ENCODE measurements at places on chromosomes 1 and 21.

DNA sequence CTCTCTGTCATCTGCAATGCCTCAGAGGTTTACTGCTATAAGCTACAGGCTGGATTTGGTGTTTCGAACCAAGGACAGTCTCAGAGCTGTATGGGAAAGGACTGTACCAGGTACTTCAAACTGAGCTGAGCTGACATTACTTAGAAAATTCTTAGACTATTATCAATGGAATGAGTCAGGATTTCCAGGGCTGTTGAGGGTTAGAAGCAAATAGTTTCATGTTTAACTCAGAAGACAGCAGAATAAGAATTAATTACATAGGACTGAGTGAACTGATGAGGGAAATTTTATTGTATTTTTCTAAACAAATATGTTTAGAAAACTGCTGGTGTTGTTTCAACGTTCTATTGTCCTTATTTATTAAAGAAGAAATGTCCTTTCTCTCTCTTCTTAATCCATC lies 74.3 kb upstream of the CAPZB start:
- DNase-seq: no peak

GRCh38 chr1:92480200-92480812 lies 6.4 kb downstream of the GFI1 start:
- no peak for DNase-seq

- DNase-seq: no peak
Measured at GRCh38 chr1:156601892-156602291, 613 bp upstream of the GPATCH4 start.

GRCh38 chr1:168613038-168613451 lies 36.6 kb downstream of the XCL1 start:
- peak; percentile 15 for DNase-seq

GRCh38 chr1:110150330-110151174 lies at the start of gene SLC6A17:
Gene SLC6A17, plus strand, starts transcription at chr1:110150494. Its CDS starts 16,436 bp downstream, at chr1:110166930.
- peak; percentile 54 for DNase-seq

GRCh38 chr1:18486195-18486594 lies 5.5 kb downstream of the KLHDC7A start:
- no peak for DNase-seq

GRCh38 chr1:38133304-38133703 lies 86.7 kb upstream of the POU3F1 start:
- no peak for DNase-seq

- DNase-seq: no peak
Measured at GRCh38 chr1:202798792-202799331, 9.4 kb downstream of the KDM5B start.

DNA sequence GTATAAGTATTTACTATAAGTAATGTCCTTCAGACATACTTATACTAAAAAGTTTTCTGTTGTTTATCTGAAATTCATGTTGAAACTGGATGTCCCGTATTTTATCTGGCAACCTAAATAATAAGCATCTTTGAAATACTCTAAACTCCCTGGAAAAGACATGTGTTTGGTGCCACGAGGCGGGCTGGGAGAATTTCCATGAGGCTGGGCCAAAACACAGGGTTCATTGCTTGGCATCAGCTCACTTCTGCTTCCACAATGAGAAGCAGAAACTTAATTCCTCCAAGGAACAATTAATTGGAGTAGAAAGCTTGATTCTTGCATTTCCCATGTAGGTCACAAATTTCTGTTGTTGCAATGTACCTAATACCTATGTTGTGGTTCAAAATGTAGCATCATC lies 110.2 kb downstream of the PSMG1 start:
- peak; percentile 79 for DNase-seq

DNA sequence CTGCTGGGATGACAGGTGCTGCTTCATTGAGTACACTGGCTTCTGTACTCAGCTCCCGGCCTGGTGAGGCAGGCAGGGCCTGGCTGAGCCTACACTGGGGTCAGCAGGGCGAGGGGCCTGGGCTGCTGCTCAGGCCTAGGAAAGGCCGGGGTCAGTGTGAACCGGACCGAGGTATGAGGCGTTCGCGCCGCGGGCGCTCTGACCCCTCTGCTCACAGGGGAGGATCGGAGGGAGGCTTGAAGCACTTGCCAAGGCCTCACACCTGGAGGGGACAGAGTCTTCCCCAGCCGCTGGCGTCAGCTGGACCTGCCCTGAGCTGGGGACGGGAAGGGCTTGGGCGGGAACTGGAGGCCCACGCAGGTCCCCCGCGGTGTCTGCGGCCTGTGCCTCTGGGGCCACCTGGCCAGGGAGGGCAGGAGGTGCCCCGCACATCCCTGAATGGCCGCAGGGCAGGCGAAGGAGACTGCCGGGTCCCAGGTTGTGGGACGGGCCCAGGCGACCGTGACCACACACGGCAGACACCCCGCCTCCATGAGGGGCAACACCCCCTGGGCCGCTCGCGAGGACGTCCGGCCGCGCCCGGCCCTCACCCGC lies 466 bp downstream of the PEX10 start:
- DNase-seq: no peak

DNA sequence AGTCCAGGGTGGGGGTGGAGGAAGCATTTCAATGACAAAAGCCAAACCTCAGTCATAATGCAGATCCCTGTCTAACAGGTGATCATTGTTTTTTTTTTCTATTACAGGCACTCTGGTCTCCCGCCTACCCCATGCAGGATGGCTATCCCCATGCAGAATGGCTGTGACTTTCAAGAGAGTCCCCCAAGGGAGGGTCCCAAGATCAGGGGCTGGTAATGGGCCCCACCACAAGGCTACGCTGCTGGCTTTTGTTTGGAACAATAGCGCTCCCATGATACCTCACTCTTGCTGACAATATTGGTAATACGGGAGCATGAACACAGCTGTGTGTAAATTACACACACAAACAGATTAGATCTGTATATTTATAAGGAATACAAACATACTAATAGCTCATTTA lies 119.4 kb downstream of the SLC45A1 start:
- no peak for DNase-seq

DNA sequence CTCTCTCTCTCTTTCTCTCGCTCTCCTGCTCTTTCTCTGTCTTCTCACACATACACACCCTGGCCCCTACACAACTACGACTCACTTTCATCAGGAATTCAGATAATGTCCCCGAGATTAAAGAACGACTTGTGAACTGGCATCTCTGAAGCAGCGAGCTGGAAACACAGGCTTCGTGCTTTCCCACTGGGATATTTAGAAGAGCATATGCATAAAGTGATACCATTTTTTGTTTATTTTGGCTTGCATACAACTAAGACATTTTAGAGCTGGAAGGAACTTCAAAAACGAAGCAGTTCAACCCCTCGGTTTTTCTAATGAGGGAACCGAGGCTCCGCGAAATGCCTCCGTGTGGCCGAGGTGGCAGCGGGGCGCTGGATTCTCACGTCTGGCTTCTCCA lies 88.6 kb downstream of the ZBTB18 start:
- DNase-seq: no peak

DNA sequence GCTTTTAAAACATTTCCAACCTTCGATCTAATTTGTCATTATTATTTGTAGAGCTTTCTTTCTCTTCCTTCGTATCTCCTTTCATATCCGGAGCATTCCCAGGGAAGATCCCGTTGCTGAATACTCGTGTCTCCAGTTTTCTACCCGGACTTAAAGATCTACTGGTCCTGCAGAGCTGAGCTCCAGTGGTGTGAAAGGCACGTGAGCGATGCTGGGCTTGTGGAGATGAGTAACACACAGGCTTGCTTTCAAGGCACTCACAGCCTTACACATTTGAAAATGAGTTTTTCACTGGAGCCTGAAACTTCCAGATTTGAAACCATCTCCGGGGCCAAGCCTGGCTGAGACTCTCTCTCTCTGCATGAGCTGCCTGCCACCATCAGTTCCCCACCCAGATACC lies 428.3 kb downstream of the KIF26B start:
- DNase-seq: no peak

DNA sequence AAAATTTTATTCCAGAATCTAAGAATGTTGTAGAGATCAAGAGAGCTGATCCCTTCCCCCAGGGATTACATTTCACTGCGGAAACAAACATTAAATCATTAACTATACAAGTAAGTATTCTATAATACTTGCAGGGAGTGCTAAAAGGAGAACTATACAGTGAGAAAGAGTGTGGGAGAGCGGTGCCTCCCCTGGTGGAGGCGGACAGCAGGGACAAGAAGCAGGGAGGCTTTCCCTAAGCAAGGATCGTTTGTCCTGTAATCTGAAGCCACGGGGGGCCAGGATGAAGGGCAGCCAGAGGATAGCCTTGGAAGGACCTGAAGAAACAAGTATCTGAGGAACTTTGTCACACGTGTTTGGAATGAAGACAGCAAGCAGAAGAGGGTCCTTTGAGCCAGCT lies 40.1 kb downstream of the SLC9C2 start:
- DNase-seq: no peak

DNA sequence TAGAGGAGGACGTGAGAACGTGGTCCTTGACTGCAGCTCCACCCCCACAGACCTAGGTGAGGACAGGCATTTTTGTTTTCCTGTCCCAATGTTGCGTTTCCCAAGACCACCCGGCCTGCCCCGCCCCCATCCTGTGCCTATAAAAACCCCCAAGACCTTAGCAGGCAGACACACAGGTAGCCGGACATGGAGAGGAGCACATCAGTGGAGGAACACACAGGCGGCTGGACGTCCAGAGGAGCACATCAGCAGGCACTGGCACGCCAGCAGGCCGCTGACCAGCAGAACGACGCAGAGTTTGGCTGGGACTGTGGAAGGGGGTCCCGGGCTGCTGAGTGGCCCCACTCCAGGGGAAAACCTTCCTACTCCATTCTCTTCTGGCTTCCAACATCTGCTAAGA lies 12.7 kb upstream of the HMGCL start:
- no peak for DNase-seq

- DNase-seq: no peak
Measured at GRCh38 chr1:201334325-201335173, 42.9 kb downstream of the TNNT2 start.

Data from Ammon's horn (tissue), 1 donor.